ENCODE measurements at places on chromosomes 12 and 14.

GRCh38 chr14:47270715-47271114 is 404.7 kb downstream of the MDGA2 start:
- DNase-seq, result no peak

- no peak for DNase-seq
Measured at GRCh38 chr12:94070520-94070919, 77.9 kb upstream of the PLXNC1 start.

DNA sequence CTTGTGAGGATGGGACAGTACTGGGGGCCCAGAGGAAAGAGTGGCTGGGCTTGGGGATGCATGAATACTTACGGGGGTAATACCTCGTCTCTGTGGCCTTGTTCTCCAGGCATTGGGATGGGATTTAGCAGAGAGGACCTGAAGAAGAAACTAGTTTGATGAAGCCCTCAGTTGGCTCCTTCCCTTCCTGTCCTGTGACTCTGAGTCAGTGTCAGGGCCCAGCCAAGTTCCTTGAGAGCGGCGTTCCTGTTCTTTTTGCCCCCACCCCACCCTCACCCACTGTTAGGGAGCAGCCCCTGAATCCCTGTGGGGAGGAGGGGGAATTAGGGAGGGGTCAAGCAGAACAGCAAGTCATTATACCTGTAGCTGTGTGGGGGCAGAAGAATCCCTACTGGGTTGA is 5.2 kb upstream of the LRP1-AS start:
- peak; percentile 82 for DNase-seq

DNA sequence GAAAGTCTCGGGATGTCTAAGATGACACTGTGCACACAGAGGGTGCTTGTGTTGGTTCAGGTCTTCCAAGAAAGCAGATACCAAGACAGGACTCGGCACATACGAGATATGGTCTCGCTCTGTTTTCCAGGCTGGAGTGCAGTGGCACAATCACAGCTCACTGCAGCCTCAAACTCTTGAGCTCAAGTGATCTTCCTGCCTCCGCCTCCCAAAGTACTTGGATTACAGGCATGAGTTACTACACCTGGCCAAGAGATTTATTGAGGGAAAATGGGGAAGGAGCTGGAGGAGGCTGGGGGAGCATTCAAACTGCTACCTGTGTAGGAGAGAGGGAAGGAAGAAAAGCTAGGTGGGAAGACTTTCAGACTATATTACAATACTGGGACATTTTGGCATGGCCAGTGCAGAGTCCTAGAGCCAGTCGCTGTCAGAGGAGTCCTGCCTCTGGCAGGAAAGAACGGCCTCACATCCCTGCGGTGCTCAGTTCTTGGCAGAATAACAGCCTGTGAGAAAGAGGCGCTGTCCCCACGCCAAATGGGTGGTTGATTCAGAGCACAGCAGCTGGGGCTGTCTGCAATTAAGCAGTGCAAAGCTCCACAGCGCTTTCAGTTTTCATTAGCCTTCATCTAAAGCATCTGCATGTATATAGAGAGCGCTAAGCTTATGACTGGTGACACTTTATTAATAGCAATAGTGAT is 18.3 kb downstream of the SLC17A8 start:
- peak; percentile 64 for DNase-seq

DNA sequence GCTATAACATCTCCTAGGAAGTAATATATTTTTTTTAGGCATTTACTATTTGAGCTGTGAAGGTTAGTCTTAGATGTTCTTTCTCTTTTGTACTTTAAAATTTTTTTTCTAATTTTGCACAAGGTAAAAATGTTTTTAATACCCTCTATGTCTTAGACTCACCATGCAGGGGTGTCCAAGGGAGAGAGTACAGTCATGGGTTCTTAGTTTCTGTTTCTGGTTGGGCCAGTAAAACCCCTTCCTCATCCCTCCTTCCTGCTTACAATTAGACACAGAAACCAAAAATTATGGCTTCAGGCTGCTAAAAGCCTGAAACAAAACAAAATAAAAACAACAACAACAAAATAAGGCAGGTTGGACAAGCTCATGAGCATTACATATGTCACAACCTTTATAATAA is 193.0 kb downstream of the SYT1 start:
- no peak for DNase-seq

DNA sequence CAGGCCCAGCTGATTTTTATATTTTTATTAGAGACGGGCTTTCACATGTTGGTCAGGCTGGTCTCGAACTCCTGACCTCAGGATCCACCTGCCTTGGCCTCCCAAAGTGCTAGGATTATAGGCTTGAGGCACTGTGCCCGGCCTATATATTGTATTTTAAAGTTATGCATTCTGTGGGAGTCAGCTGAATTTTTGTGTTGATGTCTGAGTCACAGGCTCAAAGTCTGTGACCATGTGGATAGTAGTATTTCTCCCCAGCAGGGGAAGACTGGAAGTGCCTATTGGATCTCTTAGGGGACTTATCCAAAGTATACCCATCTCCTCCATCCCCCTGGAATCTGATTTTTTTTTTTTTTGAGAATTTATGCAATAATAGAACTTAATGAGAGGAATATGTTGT is 43.8 kb upstream of the ATF1 start:
- DNase-seq, result no peak

- no peak for DNase-seq
Measured at GRCh38 chr12:132658149-132658894, 28.8 kb downstream of the POLE start.

DNA sequence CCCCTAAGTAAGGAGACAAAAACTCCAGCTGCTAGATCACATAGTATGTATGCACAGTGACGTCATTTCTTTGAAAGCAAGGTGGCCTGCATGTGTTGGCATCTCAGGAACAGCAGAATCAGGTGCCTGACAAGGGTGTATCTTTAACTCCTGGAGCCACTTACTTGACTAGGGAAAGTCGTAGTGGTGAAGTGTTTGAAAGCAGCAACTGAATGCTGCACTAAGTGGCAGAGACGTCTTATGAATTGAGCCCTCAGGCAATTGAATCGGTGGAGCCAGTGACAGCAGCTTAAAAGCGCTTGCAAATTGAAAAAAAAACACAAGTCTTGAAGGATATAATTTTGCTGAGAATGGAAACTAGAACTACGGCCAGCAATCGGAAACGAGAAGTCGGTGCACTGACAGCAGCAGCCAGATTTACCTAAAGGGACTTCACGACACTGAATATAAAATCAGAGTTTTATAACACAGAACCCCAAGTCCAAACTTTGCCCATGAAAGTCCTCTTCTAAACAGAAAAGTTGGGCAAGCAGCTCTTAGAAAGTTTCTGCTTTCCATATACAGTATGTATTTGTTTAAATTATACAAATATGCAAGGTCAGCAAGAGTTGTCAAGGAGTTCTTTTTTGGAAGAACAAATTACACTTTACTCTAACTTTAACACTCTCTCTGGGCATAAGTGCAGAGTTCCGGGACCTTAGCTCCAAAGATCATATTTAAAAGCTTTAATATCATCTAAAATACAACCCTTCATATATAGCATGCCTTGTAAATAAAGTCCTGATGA is 1.1 kb downstream of the IGF1 start:
- DNase-seq, result no peak

DNA sequence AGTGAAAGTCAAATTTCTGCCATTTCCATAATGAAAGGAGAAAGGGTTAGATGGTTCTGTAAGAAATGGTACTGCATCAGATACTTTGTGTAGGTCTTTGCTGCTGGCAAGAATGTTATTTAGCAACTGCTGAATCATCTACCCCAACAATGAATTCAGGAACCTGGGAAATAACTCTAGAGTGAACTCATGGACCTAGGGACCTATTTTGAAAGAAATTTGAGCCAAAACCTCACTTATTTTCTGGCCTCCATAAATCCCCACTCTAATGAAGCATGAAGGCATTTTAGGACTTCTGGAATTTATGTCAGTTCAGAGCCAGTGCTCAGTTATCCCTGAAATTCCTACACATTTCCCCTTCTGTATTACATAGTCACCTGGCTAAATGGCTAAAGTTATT is 50.9 kb upstream of the CPNE8 start:
- no peak for DNase-seq

GRCh38 chr14:70441641-70442040 is 10.3 kb upstream of the ADAM21 start:
- DNase-seq, result no peak

DNA sequence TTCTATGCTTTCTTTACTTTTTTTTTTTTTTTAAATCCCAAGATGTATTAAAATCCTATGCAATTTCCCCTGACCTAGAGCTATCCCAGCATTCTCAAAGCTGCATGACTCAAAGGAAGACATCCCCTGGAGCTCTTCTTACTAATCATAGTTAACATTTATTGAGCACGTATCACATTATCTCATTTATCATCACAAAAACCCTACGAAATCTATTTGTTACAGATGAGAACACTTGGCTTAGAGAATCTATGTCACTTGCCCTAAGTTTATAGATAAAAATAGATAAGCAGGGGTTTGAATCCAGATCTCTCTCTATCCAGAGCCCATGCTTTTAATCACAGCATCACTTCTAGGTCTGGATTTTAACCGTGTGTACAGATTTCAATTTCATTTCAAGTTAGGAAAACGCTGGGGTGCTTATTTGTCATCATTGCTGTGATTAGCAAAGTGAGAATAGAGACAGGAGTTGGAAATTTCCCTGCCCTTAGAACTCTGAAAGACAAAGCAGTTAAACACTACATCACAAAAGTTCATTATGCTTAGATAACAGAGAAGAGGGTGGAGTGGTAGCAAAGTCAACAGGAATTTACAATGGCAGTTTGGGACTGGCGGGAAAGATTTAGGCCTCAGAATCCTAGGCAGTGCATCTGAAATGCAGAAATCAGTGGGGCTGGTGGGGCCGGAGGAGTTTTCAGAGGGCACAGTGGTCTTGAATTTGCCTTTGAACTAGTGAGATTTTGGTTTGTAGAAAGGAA is 177.7 kb upstream of the FRMD6 start:
- DNase-seq, result no peak

- DNase-seq, result no peak
Measured at GRCh38 chr14:61510736-61511557, 184.4 kb upstream of the HIF1A start.

- no peak for DNase-seq
Measured at GRCh38 chr12:56190695-56191155, 1.4 kb upstream of the SMARCC2 start.

DNA sequence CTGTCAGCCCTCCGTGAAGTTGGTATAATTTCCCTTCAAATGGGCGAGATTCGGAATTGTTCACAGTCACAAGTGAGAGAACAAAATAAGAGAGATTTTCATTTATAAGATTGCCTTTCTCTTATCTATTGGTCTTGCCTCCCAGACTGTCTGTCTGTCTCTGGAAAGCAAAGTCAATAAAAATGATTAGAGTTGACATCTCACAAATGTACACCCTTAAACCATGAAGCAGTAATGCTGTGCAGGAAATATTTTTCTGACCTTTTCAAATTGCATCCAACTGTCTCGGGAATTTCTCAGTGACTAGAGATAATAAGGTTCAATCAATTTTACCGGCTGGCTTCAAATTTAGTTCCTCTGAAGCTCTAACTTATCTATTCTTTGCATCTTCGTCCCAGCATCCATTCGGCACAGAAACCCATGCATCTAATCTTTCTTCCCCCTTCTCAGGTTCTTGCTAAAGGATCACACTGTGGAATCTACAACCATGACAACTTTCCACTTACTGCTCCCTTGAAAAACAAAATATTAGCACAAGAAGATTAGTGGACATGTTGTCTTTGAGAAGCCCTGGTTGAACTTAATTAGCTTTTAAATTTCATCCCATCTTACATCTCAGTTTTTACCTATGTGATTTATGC is 93.1 kb downstream of the RMST start:
- DNase-seq, result no peak

GRCh38 chr14:72947366-72948160 is 21.3 kb downstream of the DCAF4 start:
- DNase-seq, result no peak

DNA sequence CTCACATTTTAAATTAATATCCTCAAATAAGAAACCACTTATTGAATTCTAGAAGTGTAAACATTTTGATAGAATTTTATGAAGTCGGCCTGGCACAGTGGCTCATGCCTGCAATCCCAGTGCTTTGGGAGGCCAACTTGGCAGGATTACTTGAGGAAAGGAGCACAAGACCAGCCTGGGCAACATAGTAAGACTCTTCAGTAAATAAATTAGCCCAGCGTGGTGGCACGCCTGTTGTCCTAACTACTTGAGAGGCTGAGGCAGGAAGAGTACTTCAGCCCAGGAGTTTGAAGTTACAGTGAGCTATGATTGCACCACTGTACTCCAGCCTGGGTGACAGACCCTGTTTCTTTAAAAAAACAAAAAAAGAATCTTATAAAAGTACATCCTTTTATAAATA is 8.9 kb upstream of the ZNF410 start:
- no peak for DNase-seq

DNA sequence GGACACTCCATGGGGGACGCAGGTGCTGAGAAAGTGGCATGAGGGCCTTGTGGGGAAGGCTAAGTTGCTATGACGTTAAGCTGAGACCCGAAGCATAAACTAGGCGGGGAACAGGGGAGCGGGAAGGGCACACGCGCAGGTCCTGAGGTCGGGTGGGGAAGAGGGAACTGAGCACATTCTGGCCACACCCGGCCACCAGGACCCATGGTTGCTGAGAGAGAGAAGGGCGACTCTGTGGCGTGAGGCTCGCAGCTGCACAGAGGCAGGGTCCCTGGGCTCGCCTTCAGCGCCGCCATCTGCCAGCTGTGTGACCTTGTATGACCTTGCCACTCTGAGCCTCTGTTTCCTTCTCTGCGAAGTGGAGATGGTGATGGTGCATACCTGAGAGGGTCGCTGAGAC is 182.5 kb downstream of the PHETA1 start:
- DNase-seq, result no peak

DNA sequence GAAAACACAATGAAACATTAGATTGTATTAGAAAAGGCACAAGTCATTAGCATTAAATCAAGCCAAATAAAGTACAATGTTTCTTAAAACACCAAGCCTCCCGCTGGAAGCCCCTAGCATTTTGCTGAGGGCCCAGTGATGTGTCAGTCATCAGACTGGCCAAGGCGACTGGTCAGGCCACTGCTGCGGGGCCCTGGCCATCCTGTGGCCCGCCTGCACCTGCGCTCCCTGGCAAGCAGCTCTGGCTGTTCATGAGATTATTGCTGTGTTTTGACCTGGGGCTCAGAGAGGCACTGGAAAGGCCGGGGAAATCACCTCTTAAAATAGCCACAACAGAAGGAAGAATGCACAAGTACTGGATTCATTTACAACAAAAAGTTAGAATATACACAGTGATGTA is 24.2 kb upstream of the AMN start:
- no peak for DNase-seq

GRCh38 chr12:132147423-132148367 is 3.4 kb downstream of the NOC4L start:
- peak; percentile 15 for DNase-seq

GRCh38 chr12:110165540-110166159 is 41.5 kb downstream of the IFT81 start:
- DNase-seq, result no peak

DNA sequence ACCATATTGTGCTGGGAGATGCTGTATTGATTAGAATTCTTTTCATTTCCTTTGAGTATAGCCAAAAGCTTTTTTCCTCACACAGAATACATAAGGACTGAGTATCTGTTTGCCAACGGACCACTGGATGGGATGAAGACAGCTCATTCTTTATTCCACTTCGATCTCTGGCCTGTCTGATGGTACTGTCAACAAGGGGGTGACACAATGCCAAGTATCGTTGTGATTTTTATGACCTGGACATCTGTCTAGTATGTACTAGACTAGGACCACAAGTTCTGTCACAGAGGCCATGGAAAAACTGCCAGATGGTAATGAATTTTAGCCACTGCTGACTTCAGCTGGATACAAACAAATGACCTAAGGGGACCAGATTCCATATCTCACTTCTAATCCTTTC is 502.7 kb downstream of the SOX5 start:
- DNase-seq, result no peak
